Stimulated activated CD4-positive, alpha-beta T cell treated with anti-CD3 and anti-CD28 coated beads, Interleukin-15, amount 100 ng/mL, for 1 hour (primary cell): ENCODE measurements at places on chromosomes 7 and 10.
A peak's percentile ranks its signal among the peaks of the same experiment; 100 is the strongest.

- DNase-seq = no peak
Measured at GRCh38 chr7:16589881-16590280, 55.7 kb downstream of the ANKMY2 start.

- DNase-seq = no peak
Measured at GRCh38 chr7:33355386-33355785, 226.0 kb downstream of the BBS9 start.

DNA sequence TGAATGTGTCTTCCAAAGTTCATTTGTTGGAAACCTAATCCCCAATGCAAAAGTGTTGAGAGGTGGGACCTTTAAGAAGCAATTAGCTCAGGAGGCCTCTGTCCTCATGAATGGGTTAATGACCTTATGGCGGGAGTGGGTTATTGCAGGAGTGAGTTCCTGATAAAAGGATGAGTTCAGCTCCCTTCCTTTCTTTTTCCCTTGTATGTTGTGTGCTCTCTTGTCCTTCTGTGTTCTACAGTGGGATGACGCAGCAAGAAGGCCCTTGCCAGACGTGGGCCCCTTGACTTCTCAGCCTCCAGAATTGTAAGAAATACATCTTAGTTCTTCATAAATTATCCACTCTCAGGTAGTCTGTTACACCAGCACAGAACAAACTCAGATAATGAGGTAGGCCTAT, 206.0 kb downstream of the DNAJC1 start:
- no peak for DNase-seq

DNA sequence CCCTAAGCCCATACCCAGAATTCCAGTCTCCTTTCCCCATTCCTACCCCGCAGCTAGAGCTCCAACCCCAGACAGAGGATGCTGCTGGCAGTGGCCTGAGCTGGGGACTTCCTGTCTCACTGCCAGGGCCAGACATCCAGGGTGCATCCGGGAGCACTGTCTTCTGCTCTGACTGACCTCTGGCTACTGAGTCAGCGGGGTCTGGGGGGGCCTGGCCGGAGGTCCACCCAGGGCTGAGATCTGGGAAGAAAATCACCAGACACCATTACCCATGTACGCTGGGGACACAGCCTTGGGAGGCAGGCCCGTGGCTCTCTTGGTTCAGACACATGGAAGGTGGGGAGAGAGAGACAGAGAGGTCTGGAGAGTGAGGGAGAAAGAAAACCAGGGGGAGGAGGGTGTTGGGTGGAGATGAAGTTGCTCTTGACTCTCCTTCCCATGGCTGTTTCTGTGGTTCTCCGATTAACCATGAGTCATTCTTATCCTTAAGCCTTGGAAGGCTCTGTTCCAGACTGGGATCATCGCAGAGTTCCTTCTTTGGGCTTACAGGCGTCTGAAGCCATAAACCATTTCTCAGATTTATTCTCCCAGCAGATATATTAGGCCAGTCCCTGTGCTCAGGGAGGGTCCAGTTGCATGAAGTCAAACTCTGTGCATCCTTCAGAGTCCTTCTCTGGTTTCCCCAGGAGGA, 23.6 kb downstream of the TSPAN15 start:
- DNase-seq = no peak

DNA sequence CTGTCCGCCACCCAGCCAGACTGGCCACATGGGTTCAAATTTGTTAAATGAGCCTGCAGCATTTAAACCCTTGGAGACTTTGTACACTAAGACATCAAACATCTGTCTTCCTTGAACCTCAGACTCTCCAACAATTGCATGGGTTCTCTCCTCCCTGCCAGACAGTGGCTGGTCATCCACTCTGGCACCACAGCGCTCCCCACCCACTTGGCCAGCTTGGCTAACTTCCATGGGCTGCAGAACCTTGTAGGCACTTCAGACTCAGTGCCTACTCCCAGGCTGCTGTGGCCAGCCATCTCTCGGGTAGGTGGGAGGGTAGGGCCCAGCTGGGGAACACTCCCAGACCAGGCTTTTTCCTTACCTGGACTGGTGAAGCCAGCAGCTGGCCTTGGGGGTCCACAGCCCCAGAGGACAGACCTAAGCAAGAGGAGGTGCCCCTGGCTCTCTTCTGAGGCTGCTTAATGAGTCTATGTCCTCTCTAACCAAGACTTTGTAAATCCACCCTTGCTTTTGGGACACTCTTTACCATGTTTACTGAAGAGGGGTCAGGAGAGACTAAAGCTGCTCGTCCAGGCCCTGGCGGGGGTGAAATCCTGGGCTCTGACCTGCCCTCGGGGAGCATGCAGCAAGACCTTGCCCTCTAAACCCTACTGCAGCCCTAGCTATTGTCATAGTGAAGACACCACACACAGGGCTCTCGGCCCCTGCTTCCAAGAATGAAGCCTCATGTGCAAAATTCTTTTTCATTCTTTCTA, 82.7 kb downstream of the ARHGAP22 start:
- no peak for DNase-seq

- no peak for DNase-seq
Measured at GRCh38 chr7:70393956-70394355, 738.0 kb upstream of the GALNT17 start.

DNA sequence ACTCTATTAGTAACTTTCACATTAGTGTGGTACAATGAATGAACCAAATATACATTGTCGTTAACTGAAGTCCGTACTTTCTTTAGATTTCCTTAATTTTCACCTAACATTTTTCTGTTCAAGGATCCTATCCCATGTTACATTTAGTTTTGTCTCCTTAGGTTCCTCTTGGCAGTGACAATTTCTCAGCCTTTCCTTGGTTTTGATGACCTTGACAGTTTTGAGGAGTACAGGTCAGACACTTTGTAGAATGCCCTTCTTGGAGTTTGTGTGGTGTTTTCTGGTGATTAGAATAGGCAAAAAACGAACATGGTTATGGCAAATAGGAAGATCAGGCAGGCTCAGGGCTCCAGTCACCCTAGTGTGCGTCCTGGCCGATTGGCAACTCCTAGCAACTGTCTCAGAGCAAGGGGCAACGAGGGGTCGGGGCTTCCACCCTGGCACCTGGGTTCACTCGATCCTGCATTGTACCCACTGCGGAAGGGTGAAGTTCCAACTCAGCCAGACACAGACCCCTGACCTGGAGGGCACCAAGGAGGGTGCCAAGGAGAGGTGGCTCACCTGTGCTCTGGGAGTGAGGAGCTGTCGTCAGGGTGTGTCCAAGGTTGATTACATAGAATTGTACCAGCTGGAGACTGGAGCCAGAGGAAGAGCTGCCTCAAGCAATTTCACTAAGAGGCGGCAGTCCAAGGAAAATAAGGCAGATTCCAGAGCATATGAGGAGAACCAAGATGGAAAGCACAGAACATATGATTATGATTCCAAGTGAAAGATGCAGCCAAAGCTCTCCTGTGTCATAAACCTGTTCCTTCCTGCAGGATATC, 37.5 kb downstream of the PAPSS2 start:
- DNase-seq = no peak

GRCh38 chr7:131648491-131648890, 92.1 kb upstream of the PODXL start:
- DNase-seq = no peak

DNA sequence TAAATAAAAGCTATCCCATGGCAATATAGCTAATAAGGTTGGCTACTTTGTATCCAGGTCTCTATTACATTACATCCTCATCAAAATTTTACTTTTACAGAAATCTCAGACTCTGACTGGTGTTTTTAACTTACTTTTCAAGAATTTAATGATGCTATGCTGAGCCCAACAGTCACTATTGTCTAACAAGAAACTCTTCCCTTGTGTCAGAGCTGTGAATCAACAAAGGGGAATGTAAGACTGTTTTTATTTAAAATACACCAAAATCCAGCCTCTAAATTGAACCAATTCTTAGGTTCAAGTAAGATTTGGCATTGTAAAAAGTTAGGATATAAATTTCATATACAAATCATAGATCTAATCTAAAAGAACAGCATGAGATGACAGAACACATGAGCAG, 7.0 kb downstream of the RTKN2 start:
- DNase-seq = no peak

DNA sequence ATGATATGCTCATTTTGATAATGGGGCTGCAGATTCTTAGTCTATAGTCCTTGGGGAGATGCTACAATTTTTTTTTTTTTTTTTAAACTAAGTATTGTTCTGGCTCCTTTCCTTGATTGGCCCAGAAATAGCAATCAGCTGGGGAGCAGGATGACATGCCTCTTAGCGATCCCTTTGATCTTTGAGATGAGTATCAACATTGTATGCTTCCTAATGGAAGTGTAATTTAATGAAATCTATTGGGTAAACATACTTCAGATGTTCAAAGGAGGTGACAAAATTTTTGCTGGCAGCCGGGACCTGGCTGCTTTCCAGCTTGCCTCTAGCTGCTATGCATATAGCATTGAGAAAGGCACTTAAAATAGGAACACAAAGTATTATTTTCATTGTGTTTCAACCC, 43.5 kb downstream of the VTI1A start:
- no peak for DNase-seq

- no peak for DNase-seq
Measured at GRCh38 chr7:124420367-124420766, 345.2 kb downstream of the GPR37 start.

GRCh38 chr10:110153396-110153795, 54.0 kb upstream of the MXI1 start:
- no peak for DNase-seq

DNA sequence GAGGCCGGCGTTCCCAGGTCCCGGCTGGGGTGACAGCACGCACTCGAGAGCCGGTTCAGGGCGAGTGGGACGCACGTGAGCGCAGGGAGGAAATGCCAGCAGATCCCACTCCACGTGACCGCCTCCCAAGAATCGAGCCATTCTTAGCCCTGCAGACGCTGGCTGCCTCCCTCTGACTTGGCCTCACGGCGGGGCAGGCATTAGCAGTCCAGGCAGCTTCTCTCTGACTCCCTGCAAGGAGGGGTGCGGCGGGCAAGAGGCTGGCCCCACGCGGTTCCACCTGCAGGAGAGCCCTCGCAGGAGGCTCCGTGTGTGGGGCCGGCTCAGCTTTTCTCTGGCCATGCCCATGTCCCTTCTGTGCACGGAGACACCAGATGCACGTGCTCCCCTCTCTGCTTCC, 10.1 kb downstream of the GPR146 start:
- DNase-seq = no peak

DNA sequence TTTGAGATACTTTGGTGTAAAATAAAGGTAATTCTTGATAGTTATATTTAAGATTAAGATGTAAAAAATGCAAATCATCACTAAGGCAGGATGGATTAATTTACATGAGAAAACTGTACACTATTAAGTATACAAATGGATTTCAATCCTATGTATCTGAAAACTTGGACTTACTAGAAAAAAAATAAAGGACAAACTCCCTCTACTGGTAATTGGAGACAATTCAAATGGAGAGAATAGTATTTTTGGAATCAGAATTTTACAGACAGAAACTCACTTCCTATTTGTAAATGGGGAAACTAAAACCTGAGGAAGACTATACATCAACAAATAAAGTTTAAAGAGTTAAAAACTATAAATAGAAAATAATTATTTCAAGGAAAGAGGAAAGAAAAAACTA, 62.6 kb downstream of the CUL2 start:
- no peak for DNase-seq

- no peak for DNase-seq
Measured at GRCh38 chr10:35778306-35778705, 136.2 kb upstream of the FZD8 start.

- no peak for DNase-seq
Measured at GRCh38 chr10:121313119-121313875, 284.9 kb downstream of the FGFR2 start.

DNA sequence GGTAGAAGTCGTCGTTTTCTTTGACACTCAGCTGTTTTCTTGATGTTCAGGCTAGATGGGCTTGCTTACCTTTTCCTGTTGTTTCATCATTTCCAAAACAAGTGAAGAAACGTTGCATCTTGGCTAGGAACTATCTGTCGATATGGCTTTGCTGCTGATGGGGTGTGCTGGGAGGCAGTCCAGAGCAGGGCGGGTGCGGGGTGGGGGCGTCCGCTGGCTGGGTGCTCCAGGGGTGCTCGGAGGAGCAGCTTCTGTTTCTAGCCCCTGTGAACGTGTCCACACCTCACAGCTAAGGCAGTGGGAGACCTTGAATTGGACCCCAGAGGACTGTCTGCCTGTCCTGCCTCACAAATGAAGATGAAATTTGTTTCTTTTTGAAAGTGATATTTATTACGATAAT, 7.6 kb upstream of the SUN1 start:
- DNase-seq = no peak

DNA sequence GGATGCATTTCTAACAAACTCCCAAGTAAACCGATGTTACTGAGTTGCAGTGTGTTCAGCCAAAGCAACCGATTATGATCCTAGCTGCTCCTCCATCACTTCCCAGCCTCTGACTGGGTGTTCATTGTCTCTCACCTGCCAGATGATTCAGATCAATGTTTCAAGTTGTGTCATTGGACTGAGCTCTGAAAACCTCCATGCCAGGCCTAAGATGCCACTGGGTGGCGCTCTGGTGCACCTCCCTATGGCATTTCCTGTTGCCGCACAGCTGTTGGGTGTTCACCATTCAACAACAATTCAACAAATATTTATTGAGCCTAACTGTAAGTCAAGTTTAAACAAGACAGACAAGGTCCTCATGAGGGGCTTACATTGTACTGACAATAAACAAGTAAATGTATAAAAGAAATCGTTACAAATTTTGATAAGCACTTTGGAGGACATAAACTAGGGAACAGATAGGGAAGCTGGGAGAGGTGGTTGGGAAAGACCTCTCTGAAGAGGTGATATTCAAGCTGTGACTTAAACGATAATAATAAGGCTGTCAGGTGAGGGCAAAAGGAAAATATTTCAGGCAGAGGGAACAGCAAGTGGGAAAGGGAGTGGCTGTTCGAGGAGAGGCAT, 22.8 kb downstream of the RGR start:
- DNase-seq = peak; percentile 57

DNA sequence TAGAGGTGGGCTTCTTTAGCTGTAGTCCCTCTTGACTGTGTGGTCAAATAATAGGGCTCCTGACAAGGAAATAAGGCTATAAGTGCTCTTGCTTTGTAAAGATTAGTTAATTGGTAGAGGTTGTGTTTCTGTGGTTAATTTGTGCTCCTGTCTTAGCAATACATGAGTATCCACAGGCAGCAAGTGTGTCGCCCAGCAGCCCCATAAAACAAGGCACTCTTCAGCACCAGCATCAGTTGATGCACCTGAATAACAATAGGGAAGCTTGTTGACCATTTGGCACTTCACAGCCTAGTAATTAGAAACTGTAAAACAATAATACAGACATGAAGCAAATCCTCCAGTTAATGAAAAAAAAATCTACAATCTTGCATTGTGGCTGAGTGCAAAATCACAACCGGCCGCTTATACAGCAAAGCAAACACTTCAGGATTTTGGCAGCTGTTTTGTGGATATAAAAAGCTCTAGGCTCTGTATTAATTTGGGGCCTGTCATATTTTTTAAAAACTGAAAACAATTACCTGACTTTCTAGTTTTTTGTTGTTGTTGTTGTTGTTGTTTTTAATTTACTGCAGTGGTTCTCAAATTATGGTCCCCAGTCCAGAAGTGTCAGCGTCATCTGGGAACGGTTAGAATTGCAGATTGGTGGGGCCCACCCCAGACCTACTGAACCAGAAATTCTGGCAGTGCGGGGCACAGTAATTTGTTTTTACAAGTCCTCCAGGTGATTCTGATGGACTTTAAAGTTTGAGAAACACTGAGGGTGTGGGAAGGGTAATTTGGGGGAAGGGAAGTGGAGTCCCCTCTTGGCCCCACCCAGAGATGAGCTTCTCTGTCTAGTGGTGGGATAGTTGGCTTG, 56.8 kb downstream of the AUTS2 start:
- DNase-seq = no peak
